ENCODE measurements at places on chromosomes 2 and 18. TPM values are rescaled to one million over a fixed set of nuclear protein-coding genes. Genes with fewer than 3 reads are reported as not detected.
A peak's percentile ranks its signal among the peaks of the same experiment; 100 is the strongest.

DNA sequence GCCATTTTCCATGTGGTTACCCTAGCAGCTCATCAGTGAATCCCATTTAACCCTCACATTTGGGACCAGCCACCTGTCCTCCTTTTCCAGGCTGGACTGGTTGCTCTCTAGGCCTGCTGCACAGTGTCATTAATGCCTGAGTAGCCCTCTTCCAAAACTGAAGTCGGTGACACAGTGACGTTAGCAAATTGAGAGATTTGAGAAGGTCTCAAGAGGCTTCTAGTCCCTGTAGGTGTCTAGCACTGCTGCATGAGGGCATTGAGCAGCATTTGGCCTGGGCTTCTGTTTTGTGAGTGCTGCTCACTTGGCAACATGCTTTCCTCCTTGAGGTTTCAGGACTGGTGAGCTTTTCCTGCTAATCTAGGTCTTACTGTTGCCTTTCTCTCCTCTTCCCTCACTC is 36.7 kb downstream of the PKP4 start:
- H3K27ac ChIP-seq: no peak overlapping the region
- H3K4me1 ChIP-seq: peaks cover 22% of the 10 kb centered on the region
- no peak overlapping the region for H3K4me3 ChIP-seq
- H3K36me3 ChIP-seq: no peaks in the 10 kb centered on the region

The PXDN gene
- 33.6 TPM for total RNA-seq

DNA sequence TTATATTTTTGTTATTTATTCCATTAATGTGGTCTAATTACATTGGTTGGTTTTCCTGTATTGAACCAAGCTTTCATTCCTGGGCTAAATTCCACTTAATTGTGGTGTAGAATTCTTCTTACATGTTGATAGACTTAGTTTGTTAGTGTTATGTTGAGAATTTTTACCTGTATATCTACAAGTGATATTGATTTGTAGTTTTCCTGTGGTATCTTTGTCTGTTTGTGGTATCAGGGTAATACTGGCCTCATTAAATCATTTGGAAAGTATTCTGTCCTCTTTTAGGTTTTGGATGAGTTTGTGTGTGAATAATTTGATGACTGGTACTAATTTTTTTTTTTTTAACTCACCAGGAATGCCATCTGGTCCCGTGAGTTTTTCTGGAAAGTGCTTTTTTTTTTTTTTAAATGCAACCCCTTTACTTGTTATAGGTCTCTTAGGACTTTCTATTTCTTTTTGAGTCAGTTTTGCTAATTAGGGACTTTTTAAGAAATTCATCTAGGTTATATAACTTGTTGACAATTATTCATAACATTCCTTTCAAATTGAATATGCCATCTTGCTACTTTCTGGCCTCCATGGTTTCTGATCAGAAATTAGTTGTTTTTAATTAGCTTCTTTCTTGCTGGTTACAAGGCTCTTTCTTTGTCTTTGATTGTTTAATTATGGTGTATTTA is 232.8 kb downstream of the CCDC85A start:
- no peak overlapping the region for H3K4me3 ChIP-seq
- no peaks in the 10 kb centered on the region for H3K27me3 ChIP-seq
- no peaks in the 10 kb centered on the region for H3K36me3 ChIP-seq
- DNase-seq: no peak
- no peaks in the 10 kb centered on the region for H3K4me1 ChIP-seq

DNA sequence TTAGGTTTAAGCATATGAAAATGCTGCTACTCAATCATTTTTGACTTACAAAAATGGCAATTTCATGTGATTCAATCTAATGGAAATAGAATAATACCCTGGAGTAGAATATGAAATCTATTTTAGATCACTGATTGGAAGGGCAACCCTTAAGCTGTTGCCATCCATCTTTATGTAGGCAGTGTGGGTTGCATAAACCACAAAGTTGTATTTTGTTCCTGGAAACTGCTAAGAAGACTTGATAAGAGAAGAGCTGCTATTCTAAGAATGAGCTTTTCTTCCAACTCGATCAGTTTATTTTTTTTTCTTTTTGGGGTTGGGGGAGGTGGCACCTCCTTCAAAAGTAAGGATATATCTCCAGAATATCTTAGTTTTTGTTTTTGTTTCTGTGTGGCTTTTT is 60.2 kb downstream of the CAVIN2 start:
- DNase-seq: no peak
- no peaks in the 10 kb centered on the region for H3K27me3 ChIP-seq
- H3K4me3 ChIP-seq: no peak overlapping the region

The GPR35 gene
- total RNA-seq: 3.9 TPM

The OXER1 gene
- 1.2 TPM for total RNA-seq

- no peaks in the 10 kb centered on the region for H3K27me3 ChIP-seq
- H3K36me3 ChIP-seq: peaks cover 27% of the 10 kb centered on the region
- H3K4me3 ChIP-seq: no peak overlapping the region
These were observed 90.7 kb upstream of the TFCP2L1 start for GRCh38 chr2:121375621-121376159.

The DNAH6 gene
- total RNA-seq: 0.49 TPM

DNA sequence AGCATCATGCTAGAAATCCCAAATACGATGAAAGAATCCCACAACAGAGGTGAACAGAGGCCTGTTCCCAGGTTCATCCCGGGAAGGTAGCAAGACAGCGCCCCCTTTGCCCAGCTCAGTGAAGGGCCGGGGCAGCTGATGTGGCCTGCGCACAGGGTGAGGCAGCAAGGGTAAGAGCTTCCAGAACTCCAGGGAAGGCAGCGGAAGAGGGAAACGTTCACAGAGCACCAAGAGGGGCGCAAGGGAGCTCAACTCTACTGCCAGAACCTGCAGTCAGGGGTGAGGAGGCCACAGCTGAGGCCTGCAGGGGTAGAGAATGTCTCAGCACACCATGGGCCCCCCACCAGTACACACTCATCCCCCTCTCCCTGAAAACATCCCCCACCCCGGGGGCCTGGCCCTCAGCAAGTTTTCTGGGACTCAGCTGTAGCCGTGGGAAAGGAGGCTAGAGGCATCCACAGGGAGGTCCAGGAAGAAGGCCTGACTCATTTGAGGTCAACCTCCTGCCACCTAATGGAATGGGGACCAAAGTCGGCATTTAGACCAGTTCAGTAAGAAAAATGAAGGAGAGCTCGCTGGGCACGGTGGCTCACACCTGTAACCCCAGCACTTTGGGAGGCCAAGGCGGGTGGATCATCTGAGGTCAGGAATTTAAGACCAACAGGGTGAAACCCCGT is 95.6 kb upstream of the ASAP2 start:
- H3K4me3 ChIP-seq: no peak overlapping the region
- H3K36me3 ChIP-seq: no peaks in the 10 kb centered on the region
- peak overlapping the region; percentile 59 for H3K27ac ChIP-seq
- DNase-seq: no peak
- no peaks in the 10 kb centered on the region for H3K27me3 ChIP-seq

- H3K27me3 ChIP-seq: no peaks in the 10 kb centered on the region
- no peaks in the 10 kb centered on the region for H3K36me3 ChIP-seq
- no peak overlapping the region for H3K4me3 ChIP-seq
- no peaks in the 10 kb centered on the region for H3K4me1 ChIP-seq
- DNase-seq: no peak
These were observed 159.2 kb downstream of the RIT2 start for GRCh38 chr18:42956287-42956686.

The SLC9A4 gene
- total RNA-seq: not detected

- no peak overlapping the region for H3K27ac ChIP-seq
- peaks cover 5% of the 10 kb centered on the region for H3K4me1 ChIP-seq
- H3K4me3 ChIP-seq: no peak overlapping the region
- H3K36me3 ChIP-seq: no peaks in the 10 kb centered on the region
- no peaks in the 10 kb centered on the region for H3K27me3 ChIP-seq
- DNase-seq: no peak
These were observed 25.1 kb downstream of the ASXL2 start for GRCh38 chr2:25853038-25853638.

GRCh38 chr2:217812170-217812569 is 190.6 kb downstream of the TNS1 start:
- no peak overlapping the region for H3K4me3 ChIP-seq
- H3K27me3 ChIP-seq: no peaks in the 10 kb centered on the region
- DNase-seq: no peak
- no peak overlapping the region for H3K27ac ChIP-seq
- H3K4me1 ChIP-seq: peaks cover 15% of the 10 kb centered on the region
- peaks cover 3% of the 10 kb centered on the region for H3K36me3 ChIP-seq

The AGXT gene
- not detected for total RNA-seq

- H3K27me3 ChIP-seq: no peaks in the 10 kb centered on the region
- no peak overlapping the region for H3K4me3 ChIP-seq
- no peak for DNase-seq
These were observed 123.7 kb upstream of the SIX3 start for GRCh38 chr2:44817673-44818335.

DNA sequence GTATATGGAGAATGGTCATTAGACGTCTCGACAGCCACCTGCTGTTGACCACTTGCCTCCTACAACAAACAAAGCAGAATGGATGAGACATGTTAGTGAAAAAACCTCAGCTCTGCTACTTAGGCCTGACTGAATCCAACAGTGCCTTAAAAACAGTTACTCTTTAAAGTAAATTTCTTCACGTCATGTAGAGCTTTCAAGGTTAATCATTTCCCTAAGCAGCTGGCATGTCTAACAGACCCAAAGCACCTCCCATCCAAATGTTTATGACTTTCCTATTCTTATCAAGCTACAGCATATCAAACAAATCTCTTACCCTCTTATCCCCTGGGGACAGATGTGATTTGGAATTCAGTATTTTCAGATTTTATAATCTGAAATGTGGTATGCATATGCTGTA is 75.6 kb upstream of the ITGB6 start:
- H3K27ac ChIP-seq: no peak overlapping the region
- no peaks in the 10 kb centered on the region for H3K36me3 ChIP-seq
- H3K4me3 ChIP-seq: no peak overlapping the region
- no peaks in the 10 kb centered on the region for H3K27me3 ChIP-seq

DNA sequence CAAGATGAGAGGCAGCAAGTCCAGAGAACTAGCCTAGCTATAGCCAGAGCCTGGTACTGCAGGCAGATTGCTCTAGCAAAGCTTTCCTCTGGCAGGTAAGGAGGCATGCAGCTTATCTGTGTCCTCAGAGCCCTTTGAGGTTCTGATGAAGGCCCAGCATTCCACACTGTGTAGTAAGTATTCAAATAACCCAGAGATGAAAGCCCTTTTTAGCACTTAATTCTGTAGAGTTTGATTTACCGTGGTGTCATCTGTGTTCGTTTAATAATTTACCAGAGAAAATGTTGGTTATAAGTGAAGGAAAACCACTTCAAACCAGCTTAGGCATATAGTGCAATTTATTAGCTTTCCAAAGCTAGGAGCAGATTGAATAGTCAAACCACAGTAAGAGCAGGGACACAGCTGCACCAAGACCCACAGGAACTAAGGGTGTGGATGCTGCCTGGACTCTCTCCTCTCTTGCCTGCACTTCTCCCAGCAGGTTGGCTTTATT is 226.6 kb downstream of the BABAM2 start:
- H3K4me3 ChIP-seq: no peak overlapping the region
- peaks cover 5% of the 10 kb centered on the region for H3K4me1 ChIP-seq
- no peaks in the 10 kb centered on the region for H3K36me3 ChIP-seq

GRCh38 chr2:197209742-197210408 is 100.7 kb downstream of the ANKRD44 start:
- no peaks in the 10 kb centered on the region for H3K27me3 ChIP-seq
- H3K27ac ChIP-seq: peak overlapping the region; percentile 38
- H3K4me1 ChIP-seq: peaks cover 36% of the 10 kb centered on the region
- H3K36me3 ChIP-seq: no peaks in the 10 kb centered on the region
- no peak overlapping the region for H3K4me3 ChIP-seq

DNA sequence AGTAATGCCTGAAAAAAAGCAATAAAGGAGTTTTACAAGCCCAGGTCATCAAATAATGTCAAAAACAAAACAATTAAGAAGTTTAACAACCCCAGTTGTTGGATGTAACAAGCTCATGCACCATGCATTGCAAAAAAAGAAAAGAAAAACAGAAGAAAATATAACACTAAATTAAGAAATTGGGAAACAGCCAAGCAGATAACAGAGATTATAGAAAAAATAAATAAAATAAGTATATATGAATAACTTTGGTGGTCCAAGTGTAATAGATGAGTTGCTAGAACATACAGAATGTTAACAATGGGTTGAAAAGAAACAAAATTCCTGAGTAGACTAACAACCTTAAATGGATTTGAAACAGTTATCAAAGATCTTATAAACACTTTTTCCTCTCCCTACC is 573.1 kb upstream of the SOX11 start:
- H3K4me1 ChIP-seq: no peaks in the 10 kb centered on the region
- DNase-seq: no peak
- H3K27ac ChIP-seq: no peak overlapping the region
- no peak overlapping the region for H3K4me3 ChIP-seq
- H3K27me3 ChIP-seq: no peaks in the 10 kb centered on the region

GRCh38 chr18:26133652-26134051 is at the start of gene PSMA8:
Gene PSMA8, plus strand, starts transcription at chr18:26133869. Its CDS starts 97 bp downstream, at chr18:26133966.
- H3K4me3 ChIP-seq: no peak within 1 kb of the TSS
- DNase-seq: no peak
- H3K36me3 ChIP-seq: no peaks in the 10 kb centered on the region
- H3K27ac ChIP-seq: no peak within 1 kb of the TSS

The MC2R gene
- total RNA-seq: not detected

GRCh38 chr18:22545066-22545760 is 127.5 kb upstream of the CTAGE1 start:
- H3K36me3 ChIP-seq: no peaks in the 10 kb centered on the region
- H3K27me3 ChIP-seq: no peaks in the 10 kb centered on the region
- no peak for DNase-seq
- peak overlapping the region; percentile 46 for H3K27ac ChIP-seq
- H3K4me1 ChIP-seq: peaks cover 51% of the 10 kb centered on the region
- no peak overlapping the region for H3K4me3 ChIP-seq

The ITGB6 gene
- 17.2 TPM for total RNA-seq

The EMILIN1 gene
- 100 TPM for total RNA-seq

DNA sequence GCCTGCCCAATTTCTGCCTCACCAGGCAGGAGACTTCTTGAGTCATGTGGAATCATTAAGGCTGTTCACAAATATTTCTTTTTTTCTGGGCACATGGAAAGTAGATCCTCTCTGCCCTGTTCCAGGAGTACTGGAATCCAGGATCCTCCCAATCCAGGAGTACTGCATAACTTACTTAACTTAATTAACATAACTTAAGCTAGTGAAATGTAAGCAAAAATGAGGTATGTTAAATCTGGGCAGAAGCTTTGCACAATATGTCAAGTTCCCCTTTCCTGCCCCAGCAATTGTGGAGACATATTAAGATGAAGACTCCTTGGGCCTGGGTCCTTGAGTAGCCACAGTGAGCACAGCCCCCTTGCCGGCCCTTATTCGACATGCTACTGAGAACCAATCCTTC is 3.2 kb downstream of the CD207 start:
- H3K4me3 ChIP-seq: no peak overlapping the region
- no peaks in the 10 kb centered on the region for H3K4me1 ChIP-seq
- no peaks in the 10 kb centered on the region for H3K36me3 ChIP-seq

The NCKAP5 gene
- 8.8 TPM for total RNA-seq

GRCh38 chr2:38690499-38691420 is 24.8 kb downstream of the GALM start:
- DNase-seq: no peak
- H3K4me3 ChIP-seq: no peak overlapping the region
- H3K4me1 ChIP-seq: peaks cover 20% of the 10 kb centered on the region
- no peaks in the 10 kb centered on the region for H3K36me3 ChIP-seq
- H3K27me3 ChIP-seq: no peaks in the 10 kb centered on the region

The KATNAL2 gene
- total RNA-seq: 5.2 TPM

The UPP2 gene
- not detected for total RNA-seq

- DNase-seq: no peak
- no peaks in the 10 kb centered on the region for H3K4me1 ChIP-seq
These were observed 96.4 kb downstream of the RTP5 start for GRCh38 chr2:241965931-241966412.

The SP9 gene
- not detected for total RNA-seq

The SH3RF3 gene
- total RNA-seq: 10.8 TPM

The UGT1A1 gene
- total RNA-seq: 0.98 TPM
